ENCODE measurements at places on chromosomes 1 and 21.

- DNase-seq: no peak
These were observed 12.4 kb upstream of the UHMK1 start for GRCh38 chr1:162485236-162485635.

GRCh38 chr1:59520194-59520593 is 223.3 kb downstream of the FGGY start:
- no peak for DNase-seq

DNA sequence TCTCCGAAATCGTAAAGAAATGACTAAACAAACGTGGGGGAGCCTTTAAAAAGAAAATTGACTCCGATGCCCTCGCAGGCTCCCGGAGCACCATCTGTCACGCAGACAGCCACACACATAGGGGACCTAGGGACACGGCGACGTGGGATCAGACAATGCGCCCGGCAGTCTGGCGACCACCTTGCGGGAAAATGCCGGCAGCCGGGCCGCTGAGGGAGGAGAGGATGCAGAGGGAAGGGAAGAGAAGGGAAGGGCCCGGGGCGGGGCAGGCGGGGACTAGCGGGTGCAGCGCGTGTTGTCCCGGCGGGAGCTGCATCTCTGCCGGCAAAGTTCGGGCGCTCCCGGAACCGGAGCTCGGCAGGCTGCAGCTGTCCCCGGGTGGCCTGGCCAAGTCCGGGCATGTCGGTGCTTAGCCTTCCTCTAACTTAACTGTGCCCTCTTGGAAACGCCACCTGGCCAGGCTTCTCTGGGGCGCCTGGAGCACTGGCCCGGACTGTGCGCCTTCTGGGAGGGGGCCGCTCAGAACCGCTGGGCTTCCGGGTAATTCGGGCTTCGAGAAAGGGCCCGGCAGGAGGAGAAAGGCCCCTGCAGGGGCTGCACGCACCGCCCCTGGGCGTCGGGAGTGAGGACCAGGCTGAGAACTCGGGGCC is 1.8 kb downstream of the NHLH2 start:
- DNase-seq: no peak

DNA sequence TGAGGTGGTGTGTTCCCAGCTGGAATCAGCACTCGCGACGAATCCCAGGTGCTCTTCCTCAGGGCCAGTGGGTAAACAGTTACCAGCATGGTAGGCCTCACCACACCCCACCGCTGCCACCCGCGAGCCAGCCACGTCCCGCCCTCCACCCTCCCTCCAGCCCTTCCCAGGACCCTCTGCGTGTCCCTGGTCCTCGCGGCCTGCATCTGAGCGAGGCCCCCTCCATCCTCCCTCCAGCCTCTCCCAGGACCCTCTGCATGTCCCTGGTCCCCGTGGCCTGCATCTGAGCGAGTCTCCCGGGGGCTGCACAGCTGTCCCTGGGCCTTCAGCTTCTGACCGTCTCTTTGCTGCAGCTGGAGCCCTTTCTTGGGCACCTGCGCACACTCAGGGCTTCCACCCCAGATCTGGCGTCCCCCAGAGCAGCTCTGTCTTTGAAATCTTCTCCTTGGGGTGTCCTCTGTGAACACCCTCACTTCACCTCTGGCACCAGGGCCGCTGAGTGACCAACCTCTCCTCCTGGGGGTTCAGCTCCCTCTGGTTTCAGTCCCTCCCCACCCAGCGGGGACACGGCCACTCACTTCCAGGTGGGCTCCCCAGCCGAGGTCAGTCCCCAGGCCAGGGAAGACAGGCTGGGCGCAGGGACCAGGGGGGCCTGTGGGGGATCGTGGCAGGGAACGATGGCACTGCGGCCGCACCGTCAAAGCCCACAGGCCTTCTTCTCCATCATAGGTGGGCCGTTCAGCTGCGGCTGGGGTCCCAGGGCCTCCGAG is 57.8 kb upstream of the COL6A2 start:
- DNase-seq: no peak

DNA sequence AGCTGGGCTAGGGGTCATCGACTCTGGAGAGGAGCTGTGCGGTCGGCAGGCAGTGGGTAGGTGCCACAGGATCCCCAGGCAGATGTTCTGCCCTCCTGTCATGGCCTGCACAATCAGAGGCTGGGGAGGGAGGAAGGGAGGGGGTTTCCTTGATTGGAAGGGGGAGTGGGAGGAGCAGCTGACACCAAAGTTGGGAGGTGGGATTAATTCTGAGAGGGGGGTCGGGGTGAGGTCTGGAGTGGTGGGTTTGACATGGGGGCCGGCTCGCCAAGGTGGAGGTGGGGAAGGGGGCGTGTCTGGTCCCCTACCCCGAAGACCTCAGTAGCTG is 651 bp upstream of the HPCA start:
- no peak for DNase-seq

Measured in SHP77 (cell line).